ENCODE measurements at places on chromosomes 3 and 15. TPM values are rescaled to one million over a fixed set of nuclear protein-coding genes. Genes with fewer than 3 reads are reported as not detected.
A peak's percentile ranks its signal among the peaks of the same experiment; 100 is the strongest.

GRCh38 chr3:42572278-42572677, 9.5 kb downstream of the SEC22C start:
- no peak overlapping the region for H3K27ac ChIP-seq
- H3K4me3 ChIP-seq = no peak overlapping the region
- H3K4me1 ChIP-seq = no peaks in the 10 kb centered on the region
- no peaks in the 10 kb centered on the region for H3K27me3 ChIP-seq

GRCh38 chr3:62142331-62143085, 230.8 kb downstream of the FEZF2 start:
- H3K36me3 ChIP-seq = no peaks in the 10 kb centered on the region
- H3K27me3 ChIP-seq = no peaks in the 10 kb centered on the region

- H3K36me3 ChIP-seq = no peaks in the 10 kb centered on the region
- DNase-seq = no peak
- no peaks in the 10 kb centered on the region for H3K27me3 ChIP-seq
Measured at GRCh38 chr3:23575697-23576096, 230.1 kb upstream of the UBE2E1 start.

GRCh38 chr15:39251413-39252133, 329.3 kb upstream of the THBS1 start:
- H3K4me3 ChIP-seq = no peak overlapping the region
- no peaks in the 10 kb centered on the region for H3K36me3 ChIP-seq
- no peaks in the 10 kb centered on the region for H3K4me1 ChIP-seq
- no peaks in the 10 kb centered on the region for H3K27me3 ChIP-seq
- DNase-seq = no peak

DNA sequence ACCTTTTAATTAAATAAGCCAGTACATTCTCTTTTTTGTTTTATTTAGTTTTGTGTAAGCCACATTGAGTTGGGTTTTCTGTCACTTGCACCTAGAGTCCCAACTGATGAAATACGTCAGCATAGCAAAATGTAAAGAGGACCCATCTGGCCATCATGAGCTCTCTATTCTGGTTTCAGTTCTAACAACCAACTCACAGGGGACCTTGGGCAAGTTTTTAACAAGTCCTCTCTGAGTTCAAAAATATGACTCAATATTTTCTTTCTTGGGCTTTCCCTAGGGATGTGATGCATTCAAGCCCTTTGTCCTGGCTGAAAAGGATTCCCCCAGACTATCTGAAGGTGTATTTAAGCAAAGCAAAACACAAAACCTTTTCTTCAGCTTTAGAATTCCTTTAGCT, 32.9 kb downstream of the PLCH1 start:
- H3K27me3 ChIP-seq = no peaks in the 10 kb centered on the region
- no peak overlapping the region for H3K4me3 ChIP-seq
- no peak overlapping the region for H3K27ac ChIP-seq
- DNase-seq = no peak
- peaks cover 8% of the 10 kb centered on the region for H3K4me1 ChIP-seq

GRCh38 chr3:29067007-29067406, 213.9 kb upstream of the RBMS3 start:
- H3K36me3 ChIP-seq = no peaks in the 10 kb centered on the region
- H3K4me1 ChIP-seq = no peaks in the 10 kb centered on the region
- no peak for DNase-seq
- H3K27ac ChIP-seq = no peak overlapping the region

GRCh38 chr3:194888916-194889315, 203.2 kb downstream of the FAM43A start:
- H3K36me3 ChIP-seq = no peaks in the 10 kb centered on the region
- DNase-seq = no peak
- H3K4me1 ChIP-seq = no peaks in the 10 kb centered on the region
- H3K4me3 ChIP-seq = no peak overlapping the region
- H3K27me3 ChIP-seq = no peaks in the 10 kb centered on the region

- no peak overlapping the region for H3K27ac ChIP-seq
- H3K27me3 ChIP-seq = no peaks in the 10 kb centered on the region
- no peaks in the 10 kb centered on the region for H3K36me3 ChIP-seq
- peak; percentile 44 for DNase-seq
- H3K4me3 ChIP-seq = no peak overlapping the region
Measured at GRCh38 chr3:14555835-14556234, 15.7 kb upstream of the GRIP2 start.

DNA sequence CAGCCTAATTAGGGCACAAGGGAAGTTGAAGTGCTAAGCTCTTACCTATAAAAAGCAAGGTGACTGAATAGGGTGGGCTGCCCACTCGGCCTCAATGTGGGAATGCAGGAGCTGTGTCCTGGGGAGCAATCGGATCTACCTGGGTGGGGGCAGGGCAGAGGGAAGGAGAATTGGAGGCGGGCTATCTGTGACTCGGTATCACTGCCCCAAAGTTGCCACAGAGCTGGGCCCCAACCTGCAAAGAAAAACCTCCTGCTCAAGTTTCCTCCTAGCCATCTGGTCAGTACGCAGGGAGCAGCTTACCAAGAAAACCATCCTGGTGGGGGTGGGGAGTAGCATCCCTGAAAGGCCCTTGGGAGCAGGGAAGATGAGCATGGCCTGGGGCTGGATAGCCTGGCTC, 10.7 kb downstream of the CIB2 start:
- no peak overlapping the region for H3K27ac ChIP-seq
- DNase-seq = no peak
- no peaks in the 10 kb centered on the region for H3K36me3 ChIP-seq
- H3K27me3 ChIP-seq = no peaks in the 10 kb centered on the region
- no peak overlapping the region for H3K4me3 ChIP-seq

DNA sequence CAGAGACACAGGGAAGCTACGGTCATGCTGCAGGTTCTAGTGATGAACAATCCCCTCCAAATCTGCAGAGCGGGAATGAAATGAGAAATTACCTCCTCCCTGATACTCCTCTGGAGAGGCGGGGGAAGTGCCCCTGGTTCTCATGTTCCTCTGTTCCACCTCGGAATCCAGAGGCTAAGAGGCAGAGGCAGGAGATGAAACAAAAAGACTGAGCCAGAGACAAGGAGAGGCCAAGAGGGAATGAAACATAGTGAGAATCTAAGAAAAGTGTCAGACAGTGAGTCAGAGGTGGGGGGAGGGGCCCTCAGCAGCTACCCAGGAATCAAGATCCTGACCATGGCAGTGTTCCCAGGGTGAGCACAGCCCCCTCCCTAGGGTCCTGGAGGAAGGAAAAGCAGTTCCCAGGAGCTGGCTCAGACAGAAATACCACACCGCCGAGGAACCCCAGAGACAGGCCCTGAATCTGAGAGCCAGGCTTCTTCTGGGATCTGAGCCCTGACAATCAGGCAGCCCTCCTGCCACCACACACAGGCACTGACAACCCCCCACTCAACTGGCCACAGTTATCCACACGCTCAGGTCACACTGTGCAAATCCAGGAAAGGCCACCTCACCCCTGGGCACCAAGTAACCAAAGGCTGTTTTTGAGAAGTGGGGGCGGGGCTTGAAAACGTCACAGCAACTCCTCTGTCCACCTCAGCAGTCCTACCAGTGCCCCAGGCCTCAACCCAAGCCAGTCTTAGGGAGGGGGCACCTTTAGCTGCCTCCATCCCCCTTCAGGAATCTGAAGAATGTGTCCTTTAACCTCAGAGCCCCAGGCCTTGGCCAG, 2.4 kb downstream of the CSRNP1 start:
- peak overlapping the region; percentile 100 for H3K27ac ChIP-seq
- peak overlapping the region; percentile 100 for H3K4me3 ChIP-seq
- peaks cover 77% of the 10 kb centered on the region for H3K4me1 ChIP-seq
- peak; percentile 95 for DNase-seq

- no peak overlapping the region for H3K4me3 ChIP-seq
- no peaks in the 10 kb centered on the region for H3K4me1 ChIP-seq
- no peak for DNase-seq
- no peaks in the 10 kb centered on the region for H3K36me3 ChIP-seq
- H3K27me3 ChIP-seq = no peaks in the 10 kb centered on the region
Measured at GRCh38 chr3:147574621-147575020, 165.5 kb downstream of the ZIC1 start.

- H3K4me1 ChIP-seq = peaks cover 28% of the 10 kb centered on the region
- H3K4me3 ChIP-seq = no peak overlapping the region
- H3K27ac ChIP-seq = no peak overlapping the region
- DNase-seq = no peak
Measured at GRCh38 chr15:52290800-52291199, 4.8 kb downstream of the MYO5C start.

GRCh38 chr15:63391669-63392360, 10.2 kb upstream of the CA12 start:
- H3K27me3 ChIP-seq = no peaks in the 10 kb centered on the region
- no peaks in the 10 kb centered on the region for H3K36me3 ChIP-seq
- peaks cover 13% of the 10 kb centered on the region for H3K4me1 ChIP-seq
- no peak overlapping the region for H3K27ac ChIP-seq
- no peak overlapping the region for H3K4me3 ChIP-seq

DNA sequence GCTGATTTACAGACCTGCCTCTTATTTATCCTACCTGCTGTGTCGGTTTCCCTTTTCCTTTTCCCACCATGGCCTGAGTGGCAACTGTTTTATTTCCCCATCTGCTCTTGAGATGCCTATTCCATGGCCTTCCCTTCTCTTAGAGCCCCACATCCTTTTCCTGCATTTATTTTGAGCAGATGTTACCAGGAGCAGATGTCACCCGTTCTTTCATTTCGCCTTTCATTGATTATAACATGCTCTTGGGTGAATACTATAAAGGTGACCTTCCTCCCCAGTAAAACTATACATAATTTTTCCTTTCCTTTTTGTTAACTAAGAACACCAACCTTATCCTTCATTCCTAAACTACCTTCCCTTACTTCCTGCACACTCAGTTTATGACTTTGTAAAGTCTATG, 8.5 kb upstream of the P2RY1 start:
- DNase-seq = no peak
- H3K27ac ChIP-seq = no peak overlapping the region
- H3K27me3 ChIP-seq = no peaks in the 10 kb centered on the region

TMEM45A gene
- total RNA-seq = 82.6 TPM

FEZF2 gene
- total RNA-seq = not detected

MESP2 gene
- total RNA-seq = 1.2 TPM

CACNA1D gene
- 30.1 TPM for total RNA-seq

THAP10 gene
- total RNA-seq = 3.0 TPM

PPP2R3A gene
- 20.2 TPM for total RNA-seq

GABRB3 gene
- 1.8 TPM for total RNA-seq

SCAANT1 gene
- total RNA-seq = not detected

ZNF860 gene
- total RNA-seq = 0.80 TPM

GPR156 gene
- total RNA-seq = 0.27 TPM

EPHB3 gene
- total RNA-seq = 5.2 TPM

All from hepatocyte (in vitro differentiated cells).